ENCODE measurements at places on chromosomes 4 and X.

- no peak for DNase-seq
Observed at GRCh38 chr4:15779306-15779705, 1.2 kb downstream of the CD38 start.

DNA sequence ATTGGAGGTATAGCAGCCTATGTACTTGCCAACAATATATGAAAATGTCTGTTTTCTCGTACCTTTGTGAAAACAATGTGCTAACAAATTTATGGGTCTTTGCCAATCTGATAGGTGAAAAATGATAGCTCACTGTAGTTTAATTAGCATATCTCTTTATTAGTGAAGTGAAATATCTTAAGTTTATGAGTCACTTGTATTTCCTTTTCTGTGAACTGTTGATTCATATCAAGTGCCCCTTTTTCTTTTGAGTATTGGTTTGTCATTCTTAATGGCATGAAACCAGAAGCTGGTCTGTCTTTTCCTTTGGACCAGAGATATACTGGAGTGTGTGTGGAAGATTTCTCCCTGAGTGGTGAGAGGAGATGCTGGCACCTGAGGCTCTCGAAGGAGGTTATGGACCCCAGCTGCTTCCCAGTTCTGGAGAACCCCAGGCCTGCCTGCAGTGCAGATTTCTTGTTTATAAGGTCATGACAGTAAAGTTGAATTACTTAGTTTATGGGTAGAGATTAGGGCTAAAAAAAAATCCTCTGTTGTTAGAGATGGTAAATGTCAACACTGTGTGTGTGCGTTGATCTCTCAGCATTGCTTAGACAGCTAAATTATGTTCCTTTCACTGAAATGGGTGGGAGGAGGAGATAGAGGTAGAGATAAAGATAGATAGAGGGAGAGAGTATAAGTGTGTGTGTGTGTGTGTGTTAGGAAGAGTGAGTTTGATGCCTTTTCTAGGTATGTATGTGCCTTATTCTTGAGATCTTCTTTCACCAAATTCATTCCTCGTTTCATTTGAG lies 89.9 kb downstream of the REPS2 start:
- no peak for DNase-seq

- DNase-seq = no peak
Observed at GRCh38 chr4:182800216-182800515, 117.0 kb downstream of the DCTD start.

GRCh38 chr4:122099896-122100295 lies 52.2 kb upstream of the BLTP1 start:
- DNase-seq = no peak

- no peak for DNase-seq
Observed at GRCh38 chr4:135197641-135198040, 996.1 kb upstream of the PABPC4L start.

- no peak for DNase-seq
Observed at GRCh38 chrX:136336623-136337022, 35.9 kb downstream of the ADGRG4 start.

DNA sequence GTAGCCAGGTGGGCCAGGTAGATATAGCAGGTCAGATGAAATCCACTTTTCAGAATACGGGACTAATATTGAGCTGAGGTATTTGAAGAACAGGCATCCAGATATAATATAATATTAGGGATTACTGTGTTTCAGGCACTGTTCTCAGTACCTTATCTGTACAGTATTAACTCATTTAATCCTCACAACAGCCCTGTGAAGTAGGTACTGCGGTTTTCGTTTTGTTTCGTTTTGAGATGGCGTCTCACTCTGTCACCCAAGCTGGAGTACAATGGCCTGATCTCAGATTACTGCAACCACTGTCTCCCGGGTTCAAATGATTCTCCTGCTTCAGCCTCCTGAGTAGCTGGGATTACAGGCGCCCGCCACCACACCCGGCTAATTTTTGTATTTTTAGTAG lies 129.6 kb downstream of the IL1RAPL2 start:
- no peak for DNase-seq

DNA sequence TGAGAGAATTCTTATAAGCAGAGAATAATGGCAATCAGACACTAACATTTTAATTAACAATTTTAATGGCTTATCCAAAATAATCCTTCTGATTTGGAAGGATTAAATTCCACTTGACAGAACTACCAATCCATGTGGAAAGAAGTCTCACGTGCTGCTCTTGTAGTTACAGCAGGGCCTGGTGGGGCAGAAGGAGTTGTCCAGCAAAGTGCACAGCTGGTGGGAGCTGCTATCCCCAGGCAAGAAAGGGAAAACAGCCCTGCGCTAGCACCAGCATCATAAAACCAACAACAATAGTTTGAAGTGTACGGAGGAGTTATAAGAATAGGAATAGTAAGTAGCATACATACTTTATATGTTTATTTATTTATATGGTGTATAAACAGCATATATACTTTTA lies 127.4 kb upstream of the TRIM2 start:
- no peak for DNase-seq

Data from DMS 273 treated with DMSO at 0.1 percent for 48 hours (cell line).